H7 (cell line): ENCODE measurements at places on chromosomes 13 and 19. TPM values are rescaled to one million over a fixed set of nuclear protein-coding genes. Genes with fewer than 3 reads are reported as not detected.

- no peak for DNase-seq
Observed at GRCh38 chr19:36821758-36822157, 16.4 kb downstream of the ZNF790 start.

DDX49 gene
- 44.7 and 63.1 TPM in 2 replicates for total RNA-seq

DNA sequence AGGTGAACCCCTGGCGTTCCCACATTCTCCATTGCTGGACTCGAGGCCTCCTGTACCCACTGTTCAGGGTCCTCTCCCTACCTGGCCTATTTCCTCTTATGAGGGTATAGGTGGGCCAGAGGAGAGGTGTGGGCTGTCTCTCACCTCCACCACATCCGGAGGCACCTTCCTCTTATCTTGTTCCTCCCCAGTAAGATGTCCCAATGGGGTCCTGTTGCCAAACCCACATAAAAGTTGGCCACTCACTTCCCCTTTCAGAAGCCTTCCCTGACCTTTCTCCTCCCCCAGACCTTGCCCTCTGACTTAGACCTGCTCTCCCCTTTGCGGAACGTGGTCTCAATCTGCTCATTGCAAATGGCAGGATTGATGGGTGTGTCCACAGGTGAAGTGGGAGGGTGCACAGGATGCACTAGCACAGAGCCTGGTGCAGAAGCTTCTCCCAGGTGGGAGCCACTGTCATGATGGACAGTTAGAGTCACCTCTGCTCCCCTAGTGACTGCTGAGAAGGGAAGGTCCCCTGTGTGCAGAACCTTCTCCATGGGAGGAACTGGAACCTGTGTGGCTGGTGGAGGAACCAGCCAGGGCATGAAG is 1.3 kb downstream of the CYP4F3 start:
- DNase-seq = no peak

ATP4A gene
- 0.21 TPM in 1 of 2 replicates, not detected in the other for total RNA-seq

DNA sequence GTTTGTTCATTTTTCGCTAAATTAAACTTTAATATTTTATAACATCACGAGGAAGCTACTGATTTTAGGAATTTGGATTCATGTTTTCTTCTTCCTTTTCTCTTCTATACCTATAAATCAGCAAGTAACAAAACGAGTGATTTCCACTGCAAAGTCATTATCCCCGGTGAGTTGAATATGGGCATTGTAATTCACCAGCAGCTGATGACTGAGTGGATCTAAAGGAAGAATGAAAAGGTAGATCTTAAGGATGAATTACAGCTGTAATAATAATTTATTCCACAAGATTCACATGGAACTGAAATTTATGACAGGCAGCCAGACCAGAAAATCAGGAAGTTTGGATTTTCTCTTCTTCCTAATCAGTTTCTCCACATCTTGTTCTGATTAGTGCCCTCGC is 111.4 kb downstream of the GPC6 start:
- DNase-seq = no peak

CYP2A7 gene
- not detected in 2 replicates for total RNA-seq
